Aorta (tissue), 5 donors: ENCODE measurements at places on chromosomes 4 and X.

GRCh38 chr4:181350615-181351415 is 892.4 kb upstream of the TENM3 start:
- no peak for DNase-seq

DNA sequence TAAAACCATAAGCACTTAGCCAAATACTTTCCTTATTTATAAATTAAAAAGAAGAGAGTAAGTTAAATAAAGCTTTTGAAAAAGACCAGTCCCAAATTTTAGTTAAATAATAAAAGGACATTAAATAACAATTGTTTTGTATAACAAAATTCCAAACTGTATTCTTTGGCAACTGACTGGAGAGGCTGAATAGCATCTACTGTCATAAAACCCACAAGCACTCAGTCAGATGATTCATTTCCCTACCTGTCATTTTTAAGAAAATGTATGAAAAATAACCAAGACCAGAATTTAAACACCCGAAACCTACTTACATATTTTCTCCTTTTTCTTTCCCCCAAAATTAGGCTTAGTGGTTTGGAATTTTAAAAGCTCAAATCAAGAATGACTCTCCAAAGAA is 32.5 kb upstream of the SMIM10L2A start:
- no peak for DNase-seq

DNA sequence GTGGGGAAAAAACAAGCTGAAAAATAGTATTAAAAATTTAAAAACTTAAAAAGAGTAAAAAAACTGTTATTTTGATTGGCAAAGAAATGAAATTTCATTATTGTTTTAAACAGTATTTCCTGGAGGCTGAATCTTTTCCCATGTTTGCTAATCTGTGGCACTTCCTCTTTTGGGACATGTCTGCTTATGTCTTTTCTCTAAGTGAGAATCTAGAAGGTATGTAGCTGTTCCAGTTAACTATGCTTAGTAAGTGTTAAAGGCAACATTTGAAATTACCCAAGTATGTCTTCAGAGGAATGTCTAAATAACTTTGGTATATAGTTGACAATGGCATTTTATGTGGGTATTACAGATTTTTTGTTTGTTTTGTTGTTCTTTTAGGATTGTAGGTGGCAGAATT is 81.6 kb upstream of the TBC1D9 start:
- no peak for DNase-seq

- DNase-seq: no peak
These were observed 65.3 kb downstream of the RHOH start for GRCh38 chr4:40262077-40262528.
